ENCODE measurements at places on chromosomes 7 and 10. TPM values are rescaled to one million over a fixed set of nuclear protein-coding genes. Genes with fewer than 3 reads are reported as not detected.
A peak's percentile ranks its signal among the peaks of the same experiment; 100 is the strongest.

OLAH gene
- total RNA-seq: 0.69 TPM

SLC25A40 gene
- 24.2 TPM for total RNA-seq

ADCYAP1R1 gene
- 0.38 TPM for total RNA-seq

SFRP5 gene
- total RNA-seq: 1.1 TPM

SHLD2 gene
- 22.4 TPM for total RNA-seq

RBP3 gene
- not detected for total RNA-seq

DNA sequence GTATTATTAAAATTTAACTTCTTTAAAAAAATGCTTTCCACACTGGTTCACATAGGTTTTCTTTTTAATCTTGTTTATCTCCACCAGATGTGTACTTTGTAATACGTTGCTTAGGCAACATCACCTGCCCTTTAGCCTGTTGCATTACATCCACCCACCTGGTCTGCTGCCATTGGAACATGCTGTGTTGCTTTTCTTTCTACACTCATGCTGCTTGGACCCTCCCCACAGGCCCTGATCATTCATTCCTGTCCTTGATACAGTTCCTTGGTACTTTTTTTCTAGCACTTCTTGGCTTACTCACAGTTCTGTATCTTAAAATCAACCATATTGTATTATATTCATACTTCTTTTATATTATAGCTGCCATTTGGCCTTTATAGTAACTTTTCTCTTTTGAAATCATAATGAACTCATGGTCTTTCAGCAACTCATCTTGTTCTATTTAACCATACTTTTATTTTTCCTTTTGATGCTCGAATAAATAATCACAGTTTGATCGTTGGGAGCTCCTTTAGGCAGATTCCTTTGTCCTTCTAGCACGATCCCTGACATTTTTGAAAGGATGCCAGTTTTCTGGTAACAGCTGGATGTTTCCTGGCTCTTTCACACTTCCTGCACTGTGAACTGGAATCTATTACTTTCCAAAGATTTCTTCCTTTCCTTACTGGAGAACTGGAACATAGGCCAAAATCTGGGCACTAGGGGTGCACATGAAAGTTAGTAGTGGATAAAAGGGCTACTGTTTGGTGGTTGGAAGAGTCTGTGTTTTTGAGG is 125.1 kb downstream of the CDK14 start:
- DNase-seq: no peak

- DNase-seq: no peak
Observed at GRCh38 chr10:87038786-87039185, 18.7 kb downstream of the FAM25A start.

DNA sequence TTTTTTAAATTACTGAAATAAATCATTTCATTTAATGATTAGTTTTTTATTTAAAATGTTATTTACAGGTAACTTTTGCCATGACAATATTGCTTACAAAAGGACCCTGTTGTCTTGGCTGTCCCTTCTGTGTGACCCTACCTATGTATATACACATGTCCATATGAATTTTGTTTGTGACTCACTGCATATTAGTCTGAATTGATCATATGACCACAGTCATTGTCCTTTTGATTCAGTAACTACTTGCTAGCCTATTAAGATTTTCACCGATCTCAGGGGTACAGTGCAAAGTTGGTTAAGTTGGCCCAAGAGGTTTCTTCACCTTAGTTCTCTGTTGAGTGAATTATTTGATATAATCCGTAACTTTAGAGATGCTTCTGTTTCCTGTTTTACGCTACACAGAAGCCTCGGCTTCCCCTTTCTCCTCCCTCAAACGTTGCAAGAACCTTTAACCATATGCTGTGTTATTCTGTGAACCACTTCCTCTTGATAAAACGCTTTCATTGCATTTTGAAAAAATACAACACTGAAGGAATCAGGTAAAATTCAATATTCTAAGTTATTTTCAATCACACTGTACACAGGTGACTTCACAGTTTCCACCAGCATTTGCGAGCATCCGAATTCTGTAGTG is 43.9 kb downstream of the APBB1IP start:
- DNase-seq: no peak

- no peak for DNase-seq
Observed at GRCh38 chr7:6658618-6659345, 21.7 kb downstream of the ZNF316 start.

DNA sequence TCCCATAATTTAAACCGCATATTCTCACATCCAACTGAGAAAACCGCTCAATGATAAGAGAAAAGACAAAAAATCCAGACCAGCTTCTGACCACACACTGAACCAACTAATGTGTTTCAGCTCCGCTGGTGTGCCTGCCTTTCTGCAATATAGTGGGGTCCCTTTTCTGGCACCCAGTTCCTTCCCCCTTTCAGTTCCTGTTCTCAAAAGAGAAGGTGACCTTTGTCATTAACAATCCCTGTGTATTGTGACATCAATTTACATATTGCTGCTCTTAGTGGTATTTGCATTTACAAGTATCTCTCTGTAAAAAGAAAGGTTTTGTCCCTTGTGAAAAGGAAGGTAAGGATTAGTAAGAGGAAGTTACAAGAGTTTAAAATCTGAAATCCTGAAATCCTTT is 1.4 kb downstream of the PPP1R17 start:
- no peak for DNase-seq

DNA sequence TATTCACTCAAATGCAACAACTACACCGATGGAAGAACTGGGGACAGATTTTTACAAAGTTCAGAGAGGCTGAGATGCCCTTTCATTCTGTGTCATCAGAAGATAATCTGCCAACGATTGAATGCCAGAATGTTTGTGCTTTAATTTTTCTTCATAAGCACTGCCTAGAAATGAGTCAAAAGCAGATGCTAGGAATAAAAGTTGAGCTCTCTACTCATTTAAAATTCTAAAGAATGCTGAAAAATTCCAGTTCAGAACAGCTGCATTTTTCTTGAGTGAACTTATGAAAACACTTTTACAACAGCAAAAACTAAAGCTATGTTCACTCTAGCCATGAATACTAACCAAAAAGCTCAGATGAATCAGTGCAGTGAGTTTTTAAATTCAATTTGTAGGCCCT is 22.3 kb upstream of the FAM133B start:
- no peak for DNase-seq

DNA sequence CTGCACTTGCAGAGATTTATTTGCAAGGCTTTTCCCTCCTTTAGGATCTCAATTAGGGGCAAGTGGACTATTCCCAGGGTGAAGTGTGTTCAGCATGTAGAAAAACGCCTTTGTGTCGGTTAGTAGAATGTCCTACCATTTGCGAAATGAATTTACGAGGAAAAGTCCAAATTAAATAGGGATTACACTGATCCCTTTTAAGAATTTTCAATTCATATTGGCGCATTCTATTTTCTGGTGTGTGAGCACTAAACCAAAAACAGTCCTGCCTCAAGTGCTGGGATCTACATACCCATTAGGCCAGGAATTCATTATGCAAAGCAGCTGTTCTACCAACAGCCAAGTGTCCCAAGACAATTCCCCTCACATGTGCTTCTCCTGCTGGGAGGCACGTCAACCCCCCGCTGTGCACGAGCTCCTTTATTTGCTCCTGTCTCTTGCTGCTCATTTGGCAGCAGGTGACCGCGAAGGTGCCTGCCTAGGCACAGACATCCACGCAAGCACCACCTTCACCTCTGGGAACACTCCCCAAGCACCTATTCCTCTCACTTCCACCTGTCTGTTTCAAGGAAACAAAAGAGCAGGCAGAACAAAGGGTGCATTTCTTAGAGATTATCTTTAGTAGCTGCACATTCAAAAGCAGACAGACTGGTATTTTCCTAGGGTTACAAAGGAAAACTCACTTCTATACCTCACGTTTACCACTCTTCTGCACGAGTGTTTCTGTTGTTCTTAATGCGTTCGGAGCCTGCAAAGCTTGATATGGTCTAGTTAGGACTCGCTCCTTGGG is 134.6 kb upstream of the FGFR2 start:
- DNase-seq: no peak

DNA sequence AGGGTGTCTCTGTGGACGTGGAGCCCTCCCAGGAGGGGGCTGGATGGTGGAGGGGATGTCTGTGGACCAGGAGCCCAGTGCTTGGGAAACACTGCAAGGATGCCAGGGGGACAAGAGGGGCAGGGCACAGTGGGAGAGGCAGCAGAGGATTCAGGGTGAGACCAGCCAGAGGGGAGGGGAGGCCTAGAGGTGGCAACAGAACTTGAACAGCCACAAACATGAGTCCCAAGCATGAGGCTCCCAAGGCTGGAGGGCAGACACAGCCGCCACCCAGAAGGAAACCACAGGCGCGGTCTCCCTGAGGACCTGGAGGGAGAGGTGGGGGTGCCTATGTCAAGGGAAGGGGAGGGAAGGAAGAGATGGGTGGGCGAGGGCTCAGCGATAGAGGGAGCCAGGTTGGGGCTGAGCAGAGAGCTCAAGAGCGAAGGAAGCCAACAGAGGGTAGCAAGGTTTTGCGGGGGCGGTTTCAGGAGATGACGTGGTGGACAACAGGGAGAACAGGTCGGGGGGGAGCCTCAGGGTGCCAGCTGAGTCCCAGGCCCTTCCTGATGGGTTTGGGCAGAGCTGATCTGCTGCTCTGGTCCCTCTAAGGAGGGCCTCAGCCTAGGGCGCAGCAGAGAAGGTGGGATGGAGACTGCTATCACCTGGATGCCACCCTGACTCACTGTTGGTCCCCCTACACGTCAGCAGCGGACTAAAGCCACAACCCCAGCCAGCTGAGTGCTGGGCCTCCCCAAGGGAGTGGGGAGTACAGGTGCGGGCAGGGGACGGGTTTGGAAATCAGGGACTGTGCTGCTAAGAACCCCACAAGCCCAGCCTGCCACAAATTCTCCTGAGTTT is 6.7 kb upstream of the PILRA start:
- DNase-seq: no peak

DNA sequence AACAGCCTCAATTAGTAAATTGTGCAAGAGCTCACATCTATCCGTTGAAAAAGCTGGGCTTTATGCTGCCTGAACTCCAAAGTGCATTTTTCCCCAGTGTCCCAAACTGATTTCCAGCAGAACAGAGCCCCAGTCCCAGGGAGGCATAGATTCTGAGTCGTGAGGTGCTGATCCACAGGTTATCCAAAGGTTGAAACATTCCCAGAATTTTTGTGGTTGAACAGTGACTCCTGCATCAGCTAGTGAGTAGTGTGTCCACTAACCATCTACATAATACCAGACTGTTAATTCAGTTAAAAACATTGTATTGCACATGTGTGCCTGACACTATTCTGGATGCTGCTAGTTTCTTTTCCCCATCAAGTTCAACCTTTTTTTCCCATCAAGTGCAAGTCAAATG is 761.5 kb downstream of the GATA3 start:
- DNase-seq: no peak

DNA sequence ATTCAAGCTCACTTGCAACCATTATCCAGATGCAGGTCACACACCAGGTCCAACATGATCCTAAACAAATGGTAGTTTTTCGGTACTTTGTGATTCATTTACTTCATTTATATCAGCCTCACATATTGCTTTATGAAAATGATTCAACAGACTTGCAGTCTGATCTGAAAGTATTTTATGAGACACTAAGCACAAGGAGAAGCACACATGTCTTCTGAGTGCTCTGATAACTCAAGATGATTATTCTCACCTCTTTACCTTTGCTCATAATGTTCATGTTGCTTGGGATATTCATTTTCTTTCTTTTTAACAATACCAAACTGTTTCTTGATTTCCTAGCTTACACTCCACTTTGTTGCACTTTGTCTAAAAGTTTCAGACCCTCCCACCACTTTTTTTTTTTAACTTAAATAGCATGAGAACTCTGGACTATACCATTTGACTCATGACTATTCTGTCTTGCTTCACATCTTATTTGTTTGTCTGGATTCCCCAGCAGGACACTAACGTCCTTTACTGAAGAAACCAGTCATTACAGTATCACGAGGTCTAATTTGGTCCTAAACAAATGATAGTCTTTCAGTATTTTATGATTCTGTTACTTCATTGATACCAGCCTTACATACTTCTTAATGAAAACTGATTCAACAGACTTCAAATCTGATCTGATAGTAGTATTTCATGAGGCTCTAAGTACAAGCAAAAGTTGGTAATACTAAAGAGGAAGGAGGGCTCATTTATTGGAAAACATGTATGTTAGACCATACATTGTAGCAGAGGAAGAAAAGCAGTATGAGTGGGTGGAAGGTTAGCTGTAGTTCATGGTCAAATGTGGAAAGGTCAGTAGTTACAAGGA is 171.8 kb upstream of the AHR start:
- DNase-seq: no peak

DNA sequence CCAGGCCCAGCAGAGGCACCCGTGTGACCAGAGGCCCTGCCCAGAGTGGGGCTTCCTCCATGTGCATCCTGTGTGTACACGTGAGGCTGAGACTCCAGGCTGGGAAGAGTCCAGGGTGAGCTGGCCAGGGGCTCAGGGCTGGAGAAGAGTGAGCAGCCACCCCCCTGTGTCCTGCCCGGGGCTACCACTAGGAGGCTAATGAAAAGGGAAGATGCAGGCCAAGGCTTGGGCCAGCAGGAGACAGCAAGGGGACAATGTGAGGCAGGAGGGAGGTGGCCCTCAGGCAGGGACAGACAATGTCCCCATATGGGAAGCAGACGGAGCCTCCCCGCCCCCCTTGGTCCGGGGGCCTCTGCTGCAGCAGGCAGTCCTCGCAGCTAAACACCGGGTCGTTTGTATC is 102.0 kb downstream of the HIF1AN start:
- no peak for DNase-seq

GRCh38 chr10:43265799-43266721 is 805 bp downstream of the RASGEF1A start:
- DNase-seq: no peak

- no peak for DNase-seq
Observed at GRCh38 chr10:118701529-118702323, 53.0 kb downstream of the CACUL1 start.

- DNase-seq: no peak
Observed at GRCh38 chr7:135834266-135834665, 85.7 kb upstream of the FAM180A start.

GRCh38 chr7:82405301-82405700 is 38.3 kb downstream of the CACNA2D1 start:
- no peak for DNase-seq

DNA sequence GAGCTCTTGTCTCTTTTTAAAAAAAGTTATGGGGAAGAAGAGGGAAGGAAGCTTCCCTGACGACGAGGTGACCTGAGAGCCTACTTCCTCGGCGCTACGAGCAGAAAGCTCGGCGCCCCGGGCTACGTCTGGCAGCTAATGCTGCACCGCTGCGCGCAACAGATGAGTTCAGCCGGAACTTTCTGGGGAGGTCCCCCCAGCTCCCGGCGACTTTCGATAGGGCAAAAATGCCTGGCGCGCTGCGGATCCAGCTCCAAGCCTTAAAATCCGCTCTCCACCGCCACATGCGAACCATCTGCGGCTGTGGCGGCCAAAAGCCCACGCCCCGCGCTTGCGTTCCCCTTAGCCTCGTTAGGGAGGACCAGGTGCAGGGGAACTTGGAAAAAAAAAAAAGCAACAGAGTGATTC is 621 bp downstream of the P4HA1 start:
- peak; percentile 75 for DNase-seq

- DNase-seq: no peak
Observed at GRCh38 chr10:44935201-44935965, 24.2 kb upstream of the RASSF4 start.

GRCh38 chr7:977326-978048 is 2.1 kb upstream of the COX19 start:
- DNase-seq: no peak

Data from mesothelial cell of epicardium (in vitro differentiated cells).